Anterior cingulate cortex (tissue), 58 donors: ENCODE measurements at places on chromosomes 3 and 15.
A peak's percentile ranks its signal among the peaks of the same experiment; 100 is the strongest.

GRCh38 chr3:64104691-64105111 lies 81.4 kb upstream of the PSMD6 start:
- DNase-seq: no peak

DNA sequence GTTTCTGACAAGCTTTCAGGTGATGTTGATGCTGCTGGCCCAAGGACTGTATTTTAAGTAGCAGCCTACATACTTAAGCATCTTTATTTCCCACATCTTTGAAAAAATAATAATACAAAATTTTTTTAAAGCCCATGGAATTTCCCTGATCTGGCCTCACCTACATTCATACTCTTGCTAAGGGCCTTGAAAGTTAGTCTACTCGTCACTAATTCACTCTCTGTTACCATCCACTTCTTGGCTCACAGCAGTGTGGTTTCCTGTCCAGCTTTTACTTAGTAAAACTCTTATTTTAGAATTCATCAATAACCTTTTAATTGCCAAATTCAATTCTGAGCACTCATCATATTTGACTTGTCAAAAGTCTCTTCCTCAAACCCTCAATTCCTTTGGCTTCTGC lies 59.3 kb upstream of the CRTC3 start:
- no peak for DNase-seq

- DNase-seq: no peak
These were observed 11.1 kb upstream of the TMED3 start for GRCh38 chr15:79299841-79300235.

DNA sequence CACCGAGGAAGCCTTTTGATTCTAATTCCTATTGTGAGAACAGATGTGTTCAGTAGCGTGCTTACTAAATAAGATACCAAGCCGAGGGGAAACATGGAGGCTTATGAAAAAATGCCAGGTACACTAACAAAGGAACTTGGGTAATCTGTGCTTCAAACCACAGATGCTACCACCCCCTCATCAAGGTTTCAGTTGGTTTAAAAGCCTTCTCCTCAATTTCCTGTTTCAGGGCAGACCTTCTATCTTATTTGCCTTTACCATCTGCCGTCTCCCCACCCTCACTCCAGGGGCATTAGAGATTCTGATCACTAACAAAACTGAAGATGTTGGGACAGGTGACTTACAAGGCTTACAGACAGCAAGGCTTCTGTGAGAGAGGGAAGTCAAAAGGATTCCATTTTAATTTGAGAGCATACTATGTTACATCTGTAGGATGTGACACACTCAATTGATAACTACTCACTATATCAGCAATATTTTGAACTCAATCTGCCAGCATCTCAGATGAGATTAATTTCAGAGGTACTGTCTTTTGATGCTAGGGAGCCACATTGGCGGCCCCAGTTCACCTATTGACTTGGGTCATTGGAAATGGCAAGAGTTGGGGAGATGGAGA lies 60.6 kb upstream of the PLCL2 start:
- DNase-seq: no peak

GRCh38 chr3:185718736-185719593 lies 105.9 kb downstream of the IGF2BP2 start:
- no peak for DNase-seq

GRCh38 chr3:189132231-189132671 lies 39.5 kb upstream of the TPRG1 start:
- no peak for DNase-seq

GRCh38 chr3:151814588-151814987 lies 672 bp downstream of the AADAC start:
- DNase-seq: no peak

- DNase-seq: no peak
These were observed 45.7 kb downstream of the EHHADH start for GRCh38 chr3:185207931-185208746.

- no peak for DNase-seq
These were observed 16.1 kb downstream of the AMOTL2 start for GRCh38 chr3:134357914-134358811.

GRCh38 chr3:102979191-102979590 lies 544.4 kb downstream of the ZPLD1 start:
- no peak for DNase-seq

GRCh38 chr15:89912674-89913396 lies at the start of gene ARPIN:
Gene ARPIN (minus strand): TSS chr15:89912952. CDS start chr15:89912835, 117 bp downstream.
- peak; percentile 29 for DNase-seq

GRCh38 chr3:143002083-143002712 lies 828 bp downstream of the U2SURP start:
- DNase-seq: no peak

DNA sequence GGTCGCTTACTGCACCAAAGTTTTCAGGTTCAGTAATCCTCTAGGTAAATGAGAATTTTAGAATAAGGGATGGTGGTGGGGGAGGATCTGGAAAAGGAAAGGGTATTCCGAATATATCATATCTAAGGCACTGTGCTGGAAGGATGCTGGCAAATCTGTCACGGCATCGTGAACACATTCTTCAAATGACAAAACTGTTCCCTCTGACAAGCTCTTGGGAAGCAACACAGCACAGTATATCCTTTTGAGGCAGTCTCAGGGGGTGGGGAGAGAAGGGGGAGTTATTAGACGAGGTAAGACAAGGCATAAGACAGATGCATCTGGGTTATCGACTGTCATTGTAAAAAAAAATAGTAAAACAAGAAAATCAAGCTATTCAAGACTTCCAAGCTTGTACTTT lies 289.6 kb upstream of the LRRN1 start:
- no peak for DNase-seq

- no peak for DNase-seq
These were observed 7.1 kb downstream of the SCAMP2 start for GRCh38 chr15:74866090-74866489.

- DNase-seq: no peak
These were observed 63.2 kb upstream of the SPPL2A start for GRCh38 chr15:50828610-50829206.

DNA sequence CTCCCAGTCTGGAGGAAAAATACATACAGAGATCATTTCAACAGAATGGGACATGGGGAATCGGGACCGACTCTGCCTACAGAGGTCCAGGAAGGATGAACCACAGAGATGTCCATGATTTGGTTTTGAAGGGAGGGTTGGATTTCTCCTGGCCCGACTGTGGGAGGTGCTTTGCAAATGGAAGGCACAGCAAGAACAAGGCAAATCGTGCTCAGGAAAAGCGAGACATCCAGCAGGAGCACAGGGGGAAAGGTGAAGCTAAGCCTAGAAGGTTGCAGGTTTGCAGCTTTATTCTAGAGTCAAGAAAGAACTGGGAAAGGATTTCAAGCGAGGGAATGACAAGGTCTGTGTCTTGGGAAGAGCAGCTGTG lies 181.9 kb downstream of the OPA1 start:
- DNase-seq: no peak

DNA sequence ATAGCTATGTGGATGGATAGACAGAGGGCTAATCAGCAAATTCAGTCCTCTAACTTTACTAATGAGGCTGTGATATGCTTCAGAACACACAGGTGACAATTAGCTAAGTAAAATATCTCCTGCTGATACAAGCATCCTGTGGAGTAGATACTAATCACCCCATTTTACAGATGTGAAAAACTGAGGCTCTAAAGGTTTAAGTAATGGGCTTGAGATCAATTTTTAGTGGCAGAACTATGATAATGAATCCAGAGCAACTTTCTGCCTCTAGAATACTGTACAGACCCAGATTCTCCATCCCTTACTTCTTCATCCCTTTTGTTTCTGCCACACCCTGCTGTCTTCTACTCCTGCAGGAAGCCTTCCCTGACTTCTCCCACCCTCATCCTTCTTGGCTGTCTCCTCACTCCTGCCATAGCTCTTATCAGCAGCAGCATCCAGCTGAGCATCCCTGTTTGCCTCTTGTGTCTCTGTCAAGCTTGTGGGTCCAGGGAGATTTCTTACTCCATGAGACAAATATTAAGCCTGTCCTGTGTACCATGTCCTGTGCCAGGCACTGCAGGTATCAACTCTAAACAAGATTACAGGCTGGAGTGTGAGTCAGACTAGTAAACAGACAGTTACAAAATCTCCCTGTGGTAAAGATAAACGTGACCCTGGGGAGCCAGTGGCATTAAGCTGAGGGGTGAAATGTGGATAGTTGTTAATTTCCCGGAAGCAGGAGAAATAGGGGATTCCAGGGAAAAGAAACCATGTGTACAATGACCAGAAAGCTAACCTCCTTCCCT lies 39.2 kb downstream of the SLC6A11 start:
- DNase-seq: no peak

DNA sequence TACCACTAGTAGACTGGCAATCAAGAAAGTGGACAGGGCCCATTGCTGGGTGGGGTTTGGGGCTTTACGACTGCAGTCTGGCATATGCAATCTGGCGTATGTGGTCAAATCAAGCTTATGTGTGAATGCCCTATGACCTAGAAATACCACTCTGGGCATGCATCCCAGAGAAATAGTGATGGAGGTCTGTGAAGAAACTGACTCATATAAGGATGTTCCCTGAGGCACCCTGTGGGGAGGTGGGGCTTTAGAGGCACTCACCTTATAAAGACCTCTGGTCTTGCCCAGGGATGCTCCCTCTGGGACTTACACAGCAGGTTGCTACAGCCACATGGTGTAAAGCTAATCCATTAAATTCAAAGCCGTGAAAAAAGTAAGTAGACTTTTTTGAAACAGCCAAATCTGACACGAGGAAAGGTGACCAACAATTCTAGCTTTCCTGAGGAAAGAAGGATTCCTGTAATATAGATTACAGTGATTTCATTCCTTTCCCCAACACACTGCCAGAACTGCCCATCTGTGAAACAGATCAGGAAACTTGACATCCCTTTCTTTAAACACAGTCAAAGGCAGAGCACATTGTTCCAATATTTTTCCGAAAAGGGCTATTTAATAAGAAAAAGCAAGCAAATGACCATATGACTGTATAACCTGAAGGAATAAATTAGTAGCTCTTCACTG lies 13.6 kb downstream of the RARRES1 start:
- DNase-seq: no peak
